ENCODE measurements at places on chromosomes 13 and 19.

DNA sequence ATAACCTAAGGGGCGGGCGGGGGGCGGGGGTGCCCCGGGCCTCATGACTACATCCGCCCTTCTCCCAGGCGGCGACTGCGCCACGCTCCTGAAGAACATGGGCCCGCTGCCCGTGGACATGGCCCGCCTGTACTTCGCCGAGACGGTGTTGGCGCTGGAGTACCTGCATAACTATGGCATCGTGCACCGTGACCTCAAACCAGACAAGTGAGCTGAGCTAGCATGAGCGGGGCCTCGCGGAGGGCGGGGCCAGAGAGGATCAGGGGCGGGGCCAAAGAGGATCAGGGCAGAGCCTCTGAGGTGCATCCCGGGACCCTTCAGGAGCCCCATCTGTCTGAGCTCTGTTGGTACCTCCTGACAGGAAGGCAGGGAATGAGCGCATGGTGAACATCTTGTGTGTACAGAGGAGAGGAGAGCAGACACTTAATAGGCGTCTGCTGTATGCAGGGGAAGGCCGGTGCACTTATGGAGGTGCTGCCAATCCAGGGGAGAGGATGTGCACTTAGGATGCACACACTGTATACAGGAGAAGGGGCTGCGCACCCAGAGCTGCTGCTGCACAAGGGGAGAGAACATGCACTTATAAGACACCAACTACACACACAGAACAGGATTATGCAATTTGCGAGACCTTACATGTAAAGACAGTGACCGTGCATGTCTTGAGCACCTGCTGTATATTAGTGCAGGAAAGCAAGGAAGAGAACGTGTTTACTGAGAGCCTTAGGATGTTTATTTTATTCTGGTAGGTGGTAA is 20.9 kb upstream of the PIK3R2 start:
- DNase-seq, result no peak

DNA sequence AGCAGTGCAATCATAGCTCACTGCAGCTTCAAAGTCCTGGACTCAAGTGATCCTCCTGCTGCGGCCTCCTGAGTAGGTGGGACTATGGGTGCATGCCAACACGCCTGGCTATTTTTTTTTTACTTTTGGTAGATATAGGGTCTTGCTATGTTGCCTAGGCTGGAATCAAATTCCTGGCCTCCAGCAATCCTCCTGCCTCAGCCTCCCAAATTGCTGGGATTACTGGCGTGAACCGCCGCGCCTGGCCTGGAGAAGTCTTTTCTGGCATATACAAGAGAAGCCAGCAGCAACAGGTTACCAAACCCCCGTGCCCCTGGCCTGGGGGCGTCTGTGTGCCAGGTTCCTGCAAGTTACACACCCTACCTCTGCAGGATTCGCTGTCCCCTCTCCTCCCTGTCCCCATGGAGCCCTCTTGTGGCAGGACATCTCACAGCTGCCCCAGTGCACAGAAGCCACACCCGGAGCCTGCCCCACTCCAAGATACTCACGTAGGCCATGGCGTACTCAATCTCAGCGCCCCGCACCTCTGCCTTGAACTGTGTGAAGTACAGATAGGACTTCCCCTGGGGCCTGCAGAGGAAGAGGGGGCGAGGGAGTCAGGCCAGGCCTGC is 9.9 kb downstream of the MYDGF start:
- peak; percentile 48 for DNase-seq

DNA sequence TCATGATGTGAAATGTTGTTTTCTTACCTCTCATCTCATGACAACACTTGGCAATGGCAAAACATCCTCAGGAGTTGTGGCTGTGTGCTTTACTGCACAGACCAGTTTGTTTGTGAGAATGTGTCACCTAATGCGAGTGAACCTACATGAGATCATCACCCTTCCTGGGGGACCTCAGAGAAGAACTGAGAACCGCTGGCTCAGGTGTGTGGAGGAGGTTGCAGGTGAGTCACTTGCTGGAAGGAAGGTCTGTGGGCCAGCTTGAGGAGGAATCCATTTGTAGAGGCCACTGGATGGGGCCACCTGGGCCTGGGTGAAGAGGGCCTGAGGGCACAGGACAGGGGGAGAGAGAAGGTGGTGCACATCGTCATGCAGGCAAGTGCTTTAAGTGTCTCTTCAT is 3.0 kb upstream of the CEACAM1 start:
- no peak for DNase-seq

DNA sequence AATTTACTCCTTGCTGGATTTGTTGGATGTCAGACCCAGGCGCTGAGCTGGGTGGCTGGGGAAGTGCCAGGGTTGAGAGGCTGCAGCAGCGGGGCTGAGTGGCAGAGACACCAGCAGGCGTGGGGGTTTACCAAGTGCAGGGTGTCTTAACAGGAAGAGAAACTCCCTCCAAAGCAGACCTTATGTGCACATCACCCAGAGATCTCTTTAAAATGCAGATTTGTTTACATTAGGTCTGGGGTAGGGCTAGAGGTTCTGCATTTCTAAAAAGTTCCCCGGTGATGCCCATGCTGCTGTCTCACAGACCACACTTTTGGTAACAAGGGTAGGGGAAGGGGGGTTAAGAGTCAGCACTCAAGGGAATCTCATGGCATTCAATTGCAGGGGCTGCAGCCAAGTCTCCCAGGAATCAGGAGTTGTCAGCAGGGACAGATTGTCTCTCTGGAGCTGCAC is 80.7 kb upstream of the OLFM4 start:
- no peak for DNase-seq

- DNase-seq, result no peak
These were observed at the start of gene GNG8 for GRCh38 chr19:46635920-46636761. Gene GNG8 (minus strand): TSS chr19:46636202. CDS start chr19:46634682, 1,520 bp downstream.

- DNase-seq, result peak; percentile 8
These were observed 304.7 kb downstream of the POU4F1 start for GRCh38 chr13:78298657-78299056.

DNA sequence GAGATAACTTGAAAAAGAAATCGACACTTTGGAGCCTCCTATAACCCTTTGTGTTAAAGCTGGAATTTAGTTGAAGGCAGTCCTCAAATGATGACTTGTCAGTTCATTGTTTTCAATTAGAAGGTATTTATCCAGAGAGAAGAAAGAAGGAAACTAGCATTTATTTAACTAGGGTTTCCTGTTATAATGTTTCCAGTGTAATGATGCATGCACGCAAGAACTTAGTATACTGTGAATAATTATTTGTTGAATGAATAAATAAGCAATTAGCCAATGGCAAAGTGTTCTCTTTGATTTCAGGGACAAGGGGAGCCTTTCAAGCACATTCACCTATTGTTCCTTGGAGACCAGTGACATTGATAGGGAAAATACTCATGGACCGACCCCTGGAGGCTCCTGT is 307.4 kb downstream of the KLF5 start:
- peak; percentile 13 for DNase-seq

DNA sequence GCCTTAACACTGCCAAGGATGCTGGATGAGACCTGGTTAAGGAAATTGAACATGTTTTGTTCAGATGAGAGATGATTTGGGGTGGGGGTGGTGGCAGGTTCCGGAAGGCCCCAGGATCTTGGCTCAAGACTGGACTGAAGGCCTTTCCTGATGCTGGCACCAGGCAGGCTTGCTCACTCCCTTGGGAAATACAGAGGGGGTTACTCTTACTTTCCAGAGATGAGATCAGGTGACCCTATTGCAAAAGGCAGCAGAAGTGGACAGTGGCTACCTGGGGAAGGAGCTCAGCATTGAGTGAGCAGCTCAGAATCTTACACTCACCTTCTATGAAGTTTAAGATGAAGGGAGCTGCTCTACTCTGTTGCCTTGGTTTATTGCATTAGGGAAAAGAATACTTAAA is 10.8 kb downstream of the GATAD2A start:
- peak; percentile 20 for DNase-seq

DNA sequence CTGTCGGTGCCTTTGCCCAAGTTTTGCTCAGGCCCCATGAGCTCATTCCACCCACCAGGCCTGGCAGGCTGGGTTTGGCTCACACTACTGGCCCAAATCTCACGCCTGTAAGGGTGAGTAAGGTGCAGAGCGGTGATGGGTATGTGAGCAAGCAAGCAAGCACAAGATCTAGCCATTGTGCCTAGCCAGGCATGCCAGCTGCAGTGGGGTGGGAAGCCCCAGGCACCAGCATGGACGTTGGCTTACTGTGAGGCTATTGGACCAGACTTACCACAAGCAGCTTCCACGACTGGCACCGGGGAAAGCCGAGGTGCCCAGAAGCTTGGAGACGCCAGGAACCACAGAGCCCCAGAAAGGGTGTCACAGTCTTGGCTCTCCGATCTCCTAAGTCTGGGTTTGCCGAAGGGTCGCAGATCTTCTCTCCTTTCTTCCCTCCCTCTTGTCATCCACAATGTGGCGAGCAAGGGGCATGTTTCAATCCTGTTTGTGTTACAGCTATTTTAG is 2659.4 kb upstream of the PCDH20 start:
- DNase-seq, result no peak

DNA sequence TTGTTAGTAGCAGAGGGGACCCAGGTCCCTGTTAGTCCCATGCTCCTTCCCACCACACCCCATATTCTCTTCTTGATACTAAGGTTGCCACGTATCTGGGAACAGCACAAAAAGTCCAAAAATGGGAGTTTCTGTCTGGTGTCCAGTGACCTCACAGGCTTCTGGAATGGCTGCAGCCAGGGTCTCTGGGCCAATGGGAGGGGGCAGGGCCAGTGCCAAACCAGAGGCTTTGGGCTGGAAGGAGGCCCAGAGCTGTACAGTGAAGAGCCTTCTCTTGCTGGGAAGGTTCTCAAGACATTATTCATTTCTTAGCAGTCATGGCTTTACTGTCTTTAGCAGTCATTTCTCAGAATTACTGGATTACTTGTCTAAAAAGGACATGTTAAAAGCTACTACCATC is 119.2 kb downstream of the FRY start:
- DNase-seq, result no peak

- no peak for DNase-seq
These were observed 12.5 kb upstream of the MYCBP2 start for GRCh38 chr13:77339408-77339807.

DNA sequence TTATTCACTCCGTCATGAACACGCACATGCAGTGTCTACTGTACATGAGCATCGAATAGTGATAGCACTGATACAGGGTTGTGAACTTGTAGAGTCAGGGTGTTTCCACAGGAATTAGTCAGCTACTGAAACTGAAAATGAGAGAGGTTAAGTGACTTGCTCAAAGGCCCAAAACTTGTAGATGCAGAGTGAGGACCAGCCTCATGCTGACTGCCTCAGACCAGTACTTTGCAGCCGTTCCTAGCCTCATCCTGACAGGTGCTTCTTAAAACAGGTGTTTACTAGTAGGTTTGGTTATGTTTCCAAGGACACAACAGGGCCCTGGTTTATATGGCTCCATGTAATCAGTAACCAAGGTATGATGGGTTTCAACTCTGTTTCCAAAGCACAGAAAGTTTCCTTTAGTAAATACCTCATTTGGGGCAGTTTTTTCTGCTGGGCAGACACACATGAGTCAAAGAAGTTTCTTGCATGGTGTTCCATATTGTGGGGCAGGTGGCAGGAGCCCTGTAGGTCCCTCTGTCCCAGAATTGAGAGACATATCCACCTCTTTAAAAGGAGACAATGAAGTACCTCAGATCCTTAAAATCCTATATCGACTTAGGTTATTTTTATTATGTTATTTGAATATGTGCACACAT is 16.0 kb downstream of the FGF9 start:
- DNase-seq, result no peak

DNA sequence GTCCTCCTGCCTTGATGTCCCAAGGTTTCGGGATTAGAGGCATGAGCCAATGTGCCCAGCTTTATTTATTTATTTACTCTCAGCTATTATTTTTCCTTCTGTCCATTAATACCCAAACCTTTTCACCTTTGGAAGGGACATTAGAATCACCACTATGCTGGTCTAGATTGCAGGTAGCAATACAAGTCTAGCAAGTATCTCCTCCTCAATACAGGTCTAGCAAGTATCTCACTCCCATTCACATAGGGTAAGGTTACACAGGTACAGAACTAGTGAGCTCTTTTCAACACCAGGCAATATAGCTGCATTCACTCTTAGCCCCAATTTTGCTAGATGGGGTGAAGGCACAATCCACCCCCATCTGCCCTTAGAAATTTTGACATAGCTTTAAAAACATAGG is 17.4 kb upstream of the SPRYD7 start:
- DNase-seq, result no peak

DNA sequence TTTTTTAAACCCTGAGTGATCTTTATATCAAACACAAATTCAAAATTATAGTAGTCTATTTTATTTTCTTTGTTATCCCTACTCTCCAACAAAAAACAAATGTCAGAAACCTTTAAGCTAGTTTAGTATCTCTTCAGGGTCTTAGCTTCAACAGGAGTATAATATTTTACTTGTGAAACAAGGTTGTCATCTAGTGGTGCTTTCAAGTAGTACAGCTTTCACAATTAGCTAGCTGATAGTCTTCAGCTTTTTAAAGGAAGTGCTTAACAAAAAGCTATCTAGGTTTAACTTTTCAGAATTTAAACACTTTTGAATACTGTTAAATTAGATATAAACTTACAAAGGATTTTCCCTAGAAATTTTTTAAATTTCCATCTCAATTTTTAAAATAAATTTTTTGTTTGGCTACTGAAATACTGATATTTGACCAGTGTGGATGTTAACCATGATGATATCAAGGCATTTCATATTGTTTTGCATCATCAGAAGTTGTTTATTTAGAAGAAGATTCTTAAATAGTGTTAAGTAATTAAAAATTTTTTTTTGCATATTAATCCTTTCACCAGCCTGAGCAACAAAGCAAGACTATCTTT is 34.2 kb downstream of the TDRD3 start:
- peak; percentile 55 for DNase-seq

DNA sequence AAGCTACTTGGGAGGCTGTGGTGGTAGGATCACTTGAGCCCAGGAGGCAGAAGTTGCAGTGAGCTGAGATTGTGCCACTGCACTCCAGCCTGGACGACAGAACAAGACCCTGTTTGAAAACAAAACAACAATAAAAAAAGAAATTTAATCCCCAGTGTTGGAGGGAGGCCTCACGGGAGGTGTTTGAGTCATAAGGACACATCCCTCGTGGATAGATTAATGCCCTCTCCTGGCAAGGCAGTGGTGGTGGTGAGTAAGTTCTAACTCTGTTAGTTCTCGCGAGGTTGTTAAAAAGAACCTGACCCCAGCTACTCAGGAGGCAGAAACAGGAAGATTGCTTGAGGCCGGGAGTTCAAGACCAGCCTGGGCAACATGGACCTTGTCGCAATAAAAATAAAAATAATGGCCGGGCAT is 27.6 kb upstream of the SIN3B start:
- DNase-seq, result peak; percentile 63

- peak; percentile 5 for DNase-seq
These were observed 9.6 kb downstream of the ZNF426 start for GRCh38 chr19:9528757-9529336.

- no peak for DNase-seq
These were observed 67.1 kb downstream of the KDM4B start for GRCh38 chr19:5035793-5036697.

DNA sequence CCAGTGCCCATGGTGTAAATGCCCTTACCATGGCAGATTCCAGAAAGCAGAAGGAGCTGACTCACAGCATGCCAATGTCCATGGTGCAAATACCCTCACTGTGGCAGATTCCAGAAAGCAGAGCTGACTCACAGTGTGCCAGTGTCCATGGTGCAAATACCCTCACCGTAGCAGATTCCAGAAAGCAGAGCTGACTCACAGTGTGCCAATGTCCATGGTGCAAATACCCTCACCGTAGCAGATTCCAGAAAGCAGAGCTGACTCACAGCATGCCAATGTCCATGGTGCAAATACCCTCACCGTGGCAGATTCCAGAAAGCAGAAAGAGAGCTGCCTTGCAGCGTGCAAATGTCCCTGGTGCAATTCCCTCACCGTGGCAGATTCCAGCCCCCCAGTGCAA is 163.8 kb upstream of the SOX1 start:
- no peak for DNase-seq

Data from MCF 10A (cell line).